Stimulated activated CD8-positive, alpha-beta memory T cell treated with anti-CD3 and anti-CD28 coated beads, Interleukin-7, amount 100 ng/mL, for 1 hour (primary cell): ENCODE measurements at places on chromosomes 3 and 15.

- DNase-seq: no peak
These were observed 498.6 kb upstream of the ATP11B start for GRCh38 chr3:182294696-182295095.

GRCh38 chr3:65984975-65985374 is 53.7 kb downstream of the MAGI1 start:
- no peak for DNase-seq

DNA sequence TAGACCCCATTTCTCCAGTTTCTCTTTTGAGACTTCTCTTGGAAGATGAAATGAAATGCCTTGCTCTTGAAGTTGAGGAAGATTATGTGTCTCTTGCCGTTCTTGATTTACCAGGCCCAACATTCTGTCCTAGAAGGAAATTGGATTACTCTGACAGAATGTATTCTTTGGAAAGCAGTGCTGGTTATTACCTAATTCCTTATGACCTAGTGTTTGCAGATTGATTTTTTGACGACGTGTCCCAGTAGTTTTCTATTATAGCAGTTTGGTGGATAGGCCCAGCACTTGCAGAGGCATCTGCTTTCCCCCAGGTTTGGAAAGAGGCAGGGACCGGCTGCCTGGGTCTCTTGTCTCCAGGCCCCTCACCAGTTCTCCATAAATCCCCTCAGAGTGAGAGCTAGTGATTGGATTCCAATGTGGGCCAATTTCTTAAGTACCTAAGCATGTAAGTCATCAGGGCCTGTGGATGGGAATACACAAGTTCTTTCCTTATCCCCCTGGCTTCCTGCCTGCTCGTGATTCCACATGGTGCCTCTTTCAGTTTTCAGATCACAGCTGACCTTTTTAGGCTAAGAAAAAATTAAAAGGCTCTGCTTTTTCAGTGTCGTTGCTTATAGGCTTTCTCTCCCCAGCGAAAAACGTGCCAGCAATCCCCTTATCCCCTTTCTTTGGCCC is 50.2 kb downstream of the EPHB3 start:
- DNase-seq: no peak

DNA sequence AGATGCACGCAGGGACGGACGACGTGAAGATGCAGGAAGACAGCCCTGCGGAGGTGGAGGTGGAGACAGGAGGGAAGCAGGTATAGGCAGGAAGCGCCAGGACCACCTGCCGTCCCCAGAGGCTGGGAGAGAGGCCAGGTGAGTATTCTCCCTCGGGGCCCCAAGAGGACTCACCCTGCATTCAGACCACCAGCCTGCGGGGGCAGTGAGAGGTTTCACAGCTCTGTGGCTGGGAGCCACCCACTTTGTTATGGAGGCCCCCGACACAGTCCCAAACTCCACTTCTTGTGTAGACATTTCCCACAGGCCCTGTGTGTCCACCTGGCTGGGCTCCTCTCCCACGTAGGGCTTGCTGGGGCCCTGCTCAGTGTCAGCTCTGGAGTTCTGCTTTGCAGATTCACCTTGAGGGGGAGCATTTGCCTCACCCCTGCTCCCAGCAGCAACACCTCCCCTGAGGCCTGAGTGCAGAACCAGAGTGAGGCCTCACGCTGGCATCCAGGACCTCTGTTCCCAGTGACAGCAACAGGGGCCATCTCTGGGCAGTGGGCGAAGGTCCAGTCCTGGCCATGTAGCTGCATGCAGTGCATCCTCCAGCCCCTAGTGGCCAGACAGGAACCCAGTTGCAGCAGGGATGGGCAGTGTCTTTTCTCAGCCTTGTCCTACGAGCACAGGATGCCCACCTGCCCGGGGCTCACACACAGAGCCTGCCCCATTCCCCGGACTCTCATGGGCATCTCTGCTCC is 119.4 kb upstream of the IQSEC1 start:
- no peak for DNase-seq

GRCh38 chr3:57594144-57594543 is 3.0 kb downstream of the ARF4 start:
- DNase-seq: no peak

DNA sequence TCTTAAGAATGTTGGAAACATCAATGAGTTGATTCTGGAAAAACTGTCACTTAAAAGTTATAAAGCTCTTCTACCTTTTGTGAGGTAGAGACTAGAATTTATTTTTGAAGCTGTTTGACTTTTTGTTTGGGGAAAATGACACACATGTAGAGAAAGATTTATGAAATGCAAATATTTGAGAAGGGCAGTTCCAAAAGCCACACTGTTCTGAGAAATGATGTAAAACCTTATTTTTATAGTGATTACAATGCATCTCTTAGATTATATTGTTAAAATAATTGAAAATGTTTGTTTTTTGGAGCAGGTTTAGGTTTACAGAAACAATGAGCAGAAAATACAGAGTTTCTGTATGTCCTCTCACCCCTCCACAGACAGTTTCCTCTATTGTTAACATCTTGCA is 116.1 kb upstream of the CMC1 start:
- no peak for DNase-seq

DNA sequence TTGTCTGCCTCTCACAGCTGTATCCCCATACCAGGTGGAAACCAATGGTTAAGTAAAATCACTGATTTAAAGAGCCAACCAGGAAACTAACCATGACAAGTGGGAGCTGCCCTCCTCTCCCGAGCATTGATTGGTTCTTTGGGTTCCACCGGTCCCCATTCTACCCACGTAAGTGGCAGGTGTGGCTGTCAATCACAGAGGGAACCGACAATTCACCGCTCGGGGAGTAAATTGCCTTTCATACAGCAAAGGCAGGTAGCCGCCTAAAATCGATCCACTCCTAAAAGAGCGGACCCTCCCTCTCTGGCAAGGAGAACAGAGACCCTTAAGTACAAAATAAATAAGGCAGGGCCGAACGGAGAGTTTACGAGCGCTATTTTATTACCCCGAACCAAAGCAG is 1.2 kb downstream of the ERC2 start:
- DNase-seq: no peak

DNA sequence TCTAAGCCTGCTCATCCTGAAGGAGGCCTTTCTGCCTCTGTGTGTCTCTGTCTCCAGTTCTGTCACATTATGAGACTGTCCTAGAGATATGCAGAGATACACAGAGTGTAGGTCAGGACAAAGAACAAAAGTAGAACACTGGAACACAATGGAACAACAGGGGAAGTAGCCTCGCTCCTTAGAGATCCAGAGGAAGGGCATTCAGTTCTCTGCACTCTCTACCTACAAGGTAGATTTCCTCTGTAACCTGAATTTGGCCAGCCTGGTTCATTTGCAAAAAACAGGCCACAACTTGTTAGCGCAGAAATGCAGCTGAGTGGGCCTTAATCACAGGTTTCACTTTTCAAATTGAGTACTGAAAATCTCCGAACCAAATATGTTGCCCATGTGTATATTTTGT is 19.4 kb downstream of the NEK10 start:
- no peak for DNase-seq
